ENCODE measurements at places on chromosomes 1 and 21. TPM values are rescaled to one million over a fixed set of nuclear protein-coding genes. Genes with fewer than 3 reads are reported as not detected.

GRCh38 chr21:46122237-46122671 is 24.3 kb downstream of the COL6A2 start:
- no peak overlapping the region for H3K27ac ChIP-seq
- H3K4me3 ChIP-seq = no peak overlapping the region

DNA sequence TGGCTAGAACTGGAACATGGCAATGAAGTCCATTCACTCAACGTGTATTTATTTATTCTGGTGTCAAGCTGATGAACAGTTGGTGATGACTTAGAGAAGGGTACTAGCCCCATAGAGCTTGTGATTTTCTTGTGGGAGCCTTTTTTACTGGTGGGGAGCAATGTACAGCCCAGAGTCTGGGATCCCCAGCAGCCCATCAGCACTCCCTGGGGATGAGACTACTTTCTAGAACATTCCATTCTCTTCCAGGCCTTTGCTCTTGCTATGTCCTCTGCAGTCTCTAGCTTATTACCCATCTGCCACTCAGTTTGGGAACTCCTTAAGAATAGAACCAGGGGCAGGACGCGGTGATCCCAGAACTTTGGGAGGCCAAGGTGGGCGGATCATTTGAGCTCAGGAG is 11.6 kb downstream of the SLC2A1 start:
- peaks cover 94% of the 10 kb centered on the region for H3K4me1 ChIP-seq
- H3K36me3 ChIP-seq = peaks cover 2% of the 10 kb centered on the region
- H3K4me3 ChIP-seq = no peak overlapping the region
- H3K27ac ChIP-seq = no peak overlapping the region

DNA sequence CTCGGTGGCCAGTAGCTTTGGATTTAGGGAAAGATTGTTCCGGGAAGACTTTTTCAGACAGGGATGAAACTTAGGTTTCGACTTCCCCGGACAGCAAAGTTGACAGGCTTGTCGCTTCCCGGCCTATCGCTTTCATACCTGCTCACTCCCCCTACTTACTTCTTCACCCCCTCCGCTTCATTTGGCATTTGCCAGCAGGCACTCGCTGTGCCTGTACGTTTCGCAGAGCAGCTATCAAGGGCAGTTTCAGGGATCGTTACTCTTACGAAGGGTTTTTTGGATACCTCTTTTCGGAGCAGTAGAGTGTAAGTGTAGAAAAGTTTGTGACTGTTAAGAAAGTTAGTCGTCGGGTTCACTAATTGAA is 393 bp downstream of the BLZF1 start:
- peak overlapping the region; percentile 85 for H3K27ac ChIP-seq
- H3K4me1 ChIP-seq = peaks cover 14% of the 10 kb centered on the region
- no peaks in the 10 kb centered on the region for H3K36me3 ChIP-seq
- DNase-seq = peak; percentile 17
- peak overlapping the region; percentile 87 for H3K4me3 ChIP-seq
- no peaks in the 10 kb centered on the region for H3K27me3 ChIP-seq

- no peaks in the 10 kb centered on the region for H3K4me1 ChIP-seq
- no peak overlapping the region for H3K4me3 ChIP-seq
- no peak for DNase-seq
- H3K27me3 ChIP-seq = no peaks in the 10 kb centered on the region
- H3K27ac ChIP-seq = no peak overlapping the region
Observed at GRCh38 chr1:15939181-15940109, 36.5 kb downstream of the ZBTB17 start.

GRCh38 chr1:59079434-59080140 is 217.3 kb upstream of the FGGY start:
- H3K4me1 ChIP-seq = no peaks in the 10 kb centered on the region
- DNase-seq = no peak
- no peak overlapping the region for H3K4me3 ChIP-seq
- H3K36me3 ChIP-seq = no peaks in the 10 kb centered on the region

- H3K27ac ChIP-seq = no peak overlapping the region
- no peaks in the 10 kb centered on the region for H3K27me3 ChIP-seq
- H3K36me3 ChIP-seq = peaks cover 8% of the 10 kb centered on the region
- no peaks in the 10 kb centered on the region for H3K4me1 ChIP-seq
- no peak overlapping the region for H3K4me3 ChIP-seq
- no peak for DNase-seq
Observed at GRCh38 chr21:34524646-34525601, 12.9 kb upstream of the KCNE1 start.

DNA sequence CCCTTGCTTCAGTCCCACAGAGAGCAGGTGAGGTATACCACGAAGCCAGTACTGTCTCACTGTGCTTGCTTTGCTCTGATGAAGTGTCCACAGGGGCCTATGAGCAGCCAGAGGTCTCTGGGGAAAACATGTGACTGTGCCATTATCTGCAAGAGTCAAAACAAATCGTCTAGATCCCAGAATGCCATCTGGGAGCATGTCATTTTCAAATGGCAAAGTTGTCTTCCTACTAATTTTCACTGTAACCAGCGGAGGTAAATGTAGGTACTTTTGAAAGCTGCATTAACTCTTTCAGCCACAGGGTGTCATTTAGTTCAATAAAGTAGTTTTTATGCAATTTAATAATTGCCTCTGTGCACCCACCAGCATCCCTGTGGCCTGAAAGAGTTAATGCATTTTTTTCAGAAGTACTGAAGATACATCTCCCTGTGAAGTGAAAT is 173.6 kb upstream of the SGIP1 start:
- H3K4me3 ChIP-seq = no peak overlapping the region
- no peak overlapping the region for H3K27ac ChIP-seq
- H3K4me1 ChIP-seq = peaks cover 51% of the 10 kb centered on the region

Gene S100A1
- total RNA-seq = not detected

GRCh38 chr1:46408356-46409062 is 14.4 kb downstream of the FAAH start:
- H3K27ac ChIP-seq = no peak overlapping the region
- H3K27me3 ChIP-seq = no peaks in the 10 kb centered on the region
- DNase-seq = no peak
- no peaks in the 10 kb centered on the region for H3K4me1 ChIP-seq
- H3K4me3 ChIP-seq = no peak overlapping the region

- H3K4me3 ChIP-seq = no peak overlapping the region
- no peaks in the 10 kb centered on the region for H3K4me1 ChIP-seq
- no peak for DNase-seq
Observed at GRCh38 chr1:211614615-211615014, 35.7 kb upstream of the SLC30A1 start.

- no peak overlapping the region for H3K4me3 ChIP-seq
- H3K36me3 ChIP-seq = no peaks in the 10 kb centered on the region
- no peak overlapping the region for H3K27ac ChIP-seq
- no peaks in the 10 kb centered on the region for H3K4me1 ChIP-seq
Observed at GRCh38 chr21:37580666-37581065, 214.1 kb downstream of the DYRK1A start.

- no peak overlapping the region for H3K27ac ChIP-seq
- H3K4me3 ChIP-seq = no peak overlapping the region
- H3K4me1 ChIP-seq = no peaks in the 10 kb centered on the region
Observed at GRCh38 chr1:159556931-159557369, 21.1 kb upstream of the OR10J5 start.

- H3K27me3 ChIP-seq = no peaks in the 10 kb centered on the region
- no peak for DNase-seq
- H3K27ac ChIP-seq = no peak overlapping the region
- no peaks in the 10 kb centered on the region for H3K36me3 ChIP-seq
- H3K4me1 ChIP-seq = no peaks in the 10 kb centered on the region
Observed at GRCh38 chr21:18369115-18369514, 34.5 kb downstream of the TMPRSS15 start.

GRCh38 chr21:39712976-39713375 is 32.0 kb upstream of the IGSF5 start:
- DNase-seq = no peak
- no peak overlapping the region for H3K4me3 ChIP-seq
- no peak overlapping the region for H3K27ac ChIP-seq
- H3K4me1 ChIP-seq = no peaks in the 10 kb centered on the region
- no peaks in the 10 kb centered on the region for H3K36me3 ChIP-seq

- no peaks in the 10 kb centered on the region for H3K4me1 ChIP-seq
- DNase-seq = no peak
- H3K4me3 ChIP-seq = no peak overlapping the region
- no peak overlapping the region for H3K27ac ChIP-seq
Observed at GRCh38 chr1:109331113-109331512, 24.3 kb upstream of the MYBPHL start.

GRCh38 chr1:224175617-224176016 is 7.4 kb upstream of the DEGS1 start:
- H3K4me1 ChIP-seq = peaks cover under 1% of the 10 kb centered on the region
- no peak overlapping the region for H3K27ac ChIP-seq
- no peaks in the 10 kb centered on the region for H3K36me3 ChIP-seq
- no peaks in the 10 kb centered on the region for H3K27me3 ChIP-seq
- DNase-seq = no peak

Gene LGR6
- 0.38 TPM for total RNA-seq

Gene C1QC
- not detected for total RNA-seq

GRCh38 chr1:179709841-179710329 is 33.2 kb upstream of the FAM163A start:
- H3K4me3 ChIP-seq = no peak overlapping the region
- DNase-seq = no peak
- no peaks in the 10 kb centered on the region for H3K36me3 ChIP-seq
- H3K27me3 ChIP-seq = no peaks in the 10 kb centered on the region

GRCh38 chr1:10292188-10292587 is 81.8 kb downstream of the KIF1B start:
- H3K4me1 ChIP-seq = no peaks in the 10 kb centered on the region
- H3K36me3 ChIP-seq = peaks cover 5% of the 10 kb centered on the region
- no peak overlapping the region for H3K27ac ChIP-seq

GRCh38 chr21:36654324-36654723 is 44.6 kb upstream of the SIM2 start:
- no peaks in the 10 kb centered on the region for H3K36me3 ChIP-seq
- no peak for DNase-seq
- H3K4me1 ChIP-seq = no peaks in the 10 kb centered on the region
- H3K27me3 ChIP-seq = no peaks in the 10 kb centered on the region
- no peak overlapping the region for H3K4me3 ChIP-seq
